ENCODE measurements at places on chromosomes 7 and 10.

DNA sequence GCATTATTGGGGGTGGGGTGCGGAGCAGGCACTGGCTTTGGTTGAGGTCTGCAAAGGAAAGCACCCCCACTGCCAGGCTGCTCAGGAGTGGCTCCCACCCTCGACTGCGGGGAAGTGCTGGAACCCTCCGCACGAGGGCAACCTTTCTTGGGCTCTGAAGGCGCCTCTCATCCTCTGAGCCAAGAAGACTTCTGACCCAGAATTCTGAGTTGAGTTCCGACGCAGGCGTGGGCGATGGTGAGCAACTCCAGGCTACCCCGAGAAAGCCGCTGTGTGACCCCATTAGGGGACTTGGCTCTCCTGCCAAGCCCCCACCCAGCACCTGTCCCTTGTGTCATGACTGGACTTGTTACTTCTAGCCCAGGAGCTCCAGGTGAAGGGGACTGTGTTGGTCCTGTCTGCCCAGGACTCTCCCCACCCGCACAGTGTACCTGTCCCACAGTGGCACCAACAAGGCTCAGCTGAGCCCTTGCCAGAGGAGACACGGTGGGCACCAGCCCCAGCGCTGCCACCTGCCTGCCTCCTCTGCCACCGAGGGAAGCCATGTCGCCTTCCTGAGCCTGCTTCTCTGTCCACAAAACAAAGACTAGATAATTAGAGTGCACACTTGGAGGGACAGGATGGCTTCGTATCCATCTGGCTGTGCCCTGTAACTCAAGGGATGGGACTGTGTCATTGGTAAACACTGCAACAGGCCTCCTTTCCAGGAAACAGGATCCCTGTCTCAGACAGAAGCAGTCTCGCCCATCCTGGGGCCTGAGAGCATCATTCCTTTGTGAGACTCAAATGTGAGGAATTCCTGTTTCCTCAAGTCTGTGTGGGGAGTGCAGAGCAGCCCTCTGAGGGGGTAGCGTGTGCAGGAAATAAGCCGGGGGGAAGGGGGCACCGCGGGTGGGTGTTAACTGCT lies 128.8 kb downstream of the LHPP start:
- no peak for DNase-seq

- DNase-seq = no peak
Measured at GRCh38 chr7:88014581-88014980, 80.5 kb downstream of the ADAM22 start.

GRCh38 chr10:110370006-110370405 lies 65.3 kb upstream of the SMNDC1 start:
- no peak for DNase-seq

- DNase-seq = no peak
Measured at GRCh38 chr10:92901819-92902251, 53.5 kb downstream of the EXOC6 start.

GRCh38 chr10:97328646-97329453 lies 5.7 kb downstream of the FRAT2 start:
- DNase-seq = no peak

- DNase-seq = no peak
Measured at GRCh38 chr10:81943583-81943982, 68.6 kb downstream of the NRG3 start.

DNA sequence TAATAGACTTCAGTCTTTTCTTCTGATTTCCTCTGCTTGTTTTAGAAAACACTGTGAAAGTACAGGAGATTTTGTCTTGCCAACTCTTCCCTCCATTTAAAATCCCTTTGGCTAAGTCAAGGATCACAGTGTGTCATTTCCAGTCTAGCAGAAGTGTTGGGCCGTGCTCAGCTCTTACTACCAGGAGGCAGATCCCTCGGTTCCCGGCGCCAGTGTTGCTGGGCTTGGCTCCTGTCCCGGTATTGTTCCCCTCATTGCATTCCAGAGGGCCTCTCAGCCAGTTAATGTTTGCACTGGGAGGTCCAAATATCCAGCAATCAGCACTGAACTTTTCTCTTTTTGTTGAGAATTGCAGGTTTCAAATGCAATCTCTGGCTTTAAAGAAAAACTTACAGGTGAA lies 612.1 kb upstream of the MGMT start:
- peak; percentile 40 for DNase-seq

DNA sequence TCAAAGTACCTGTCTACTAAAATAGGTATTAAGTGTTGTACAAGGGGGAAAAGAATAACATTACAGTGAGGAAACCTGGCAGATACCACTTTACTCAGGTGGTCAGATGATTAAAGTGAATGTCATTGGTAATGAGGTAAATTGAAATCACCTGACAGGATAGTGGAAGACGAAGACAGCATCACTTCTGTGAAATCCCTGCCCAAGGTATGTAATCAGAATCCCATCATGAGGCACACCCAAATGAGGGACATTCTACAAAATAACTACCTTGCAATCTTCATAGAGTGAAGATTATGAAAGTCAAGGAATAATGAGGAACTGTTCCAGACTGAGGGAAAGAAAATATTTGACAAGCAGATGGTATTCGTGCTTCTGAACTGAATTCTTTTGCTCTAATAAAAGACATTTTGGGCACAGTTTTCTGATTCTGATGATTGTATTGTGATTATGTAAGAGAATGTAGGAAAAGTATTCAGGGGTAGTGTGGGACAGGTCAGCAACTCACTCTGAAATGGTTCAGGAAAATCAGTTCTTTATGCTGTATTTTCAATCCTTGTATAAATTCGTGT lies 33.3 kb upstream of the ARMS2 start:
- no peak for DNase-seq

- no peak for DNase-seq
Measured at GRCh38 chr10:103709341-103709920, 145.9 kb downstream of the SH3PXD2A start.

DNA sequence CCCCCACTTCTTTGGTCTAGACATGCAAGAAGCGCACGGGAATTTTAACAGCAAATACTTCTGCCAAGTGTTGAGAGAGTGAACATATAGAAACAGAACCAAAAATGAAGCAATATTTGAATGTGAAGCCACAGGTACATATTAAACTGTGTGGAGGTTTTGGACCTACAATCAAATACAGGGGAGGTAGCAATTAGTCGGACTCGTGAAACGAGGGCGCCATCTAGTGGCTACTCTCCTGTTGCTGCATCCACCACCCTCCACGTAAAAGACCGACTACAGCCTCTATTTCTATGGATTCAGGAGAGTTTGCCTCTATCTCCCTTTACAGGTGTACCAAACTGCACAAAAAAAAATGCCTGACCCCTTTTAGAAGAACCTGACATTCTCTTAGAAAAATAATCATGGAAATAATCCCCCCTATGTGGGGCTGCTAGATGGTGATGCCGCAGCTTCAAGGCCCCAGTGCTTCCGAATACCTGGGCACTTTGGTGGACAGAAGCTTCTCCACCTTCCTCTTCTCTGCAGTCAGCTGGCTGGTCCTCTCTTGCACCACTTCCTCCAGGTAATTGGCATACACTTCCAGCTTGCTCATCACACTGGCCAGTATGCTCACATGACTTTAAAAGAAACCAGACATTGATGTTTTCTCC lies 31.7 kb downstream of the TECTB start:
- no peak for DNase-seq

GRCh38 chr7:130879191-130879590 lies 145.2 kb upstream of the KLF14 start:
- DNase-seq = no peak

DNA sequence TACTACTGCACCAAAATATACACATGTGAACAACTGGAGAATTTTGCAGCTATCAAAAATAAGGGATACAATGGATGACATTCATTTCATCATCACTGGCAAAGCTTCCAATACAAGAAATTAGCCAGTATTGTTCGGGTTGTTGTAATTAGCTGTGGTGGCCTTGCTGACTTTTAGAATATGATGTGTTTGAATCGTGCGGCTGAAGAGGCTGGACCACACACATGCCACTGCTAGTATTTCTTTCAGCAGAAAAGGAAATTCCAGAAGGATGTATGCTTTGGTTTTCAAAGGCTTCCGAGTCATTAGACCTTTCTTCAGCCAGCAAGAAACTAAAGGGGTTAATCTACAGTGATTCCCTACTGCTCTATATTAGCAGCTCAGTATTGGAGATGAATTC lies 16.6 kb downstream of the RPP38 start:
- no peak for DNase-seq

- DNase-seq = no peak
Measured at GRCh38 chr10:117360994-117361667, 14.1 kb downstream of the PDZD8 start.

- no peak for DNase-seq
Measured at GRCh38 chr7:113730309-113730955, 188.4 kb downstream of the PPP1R3A start.

DNA sequence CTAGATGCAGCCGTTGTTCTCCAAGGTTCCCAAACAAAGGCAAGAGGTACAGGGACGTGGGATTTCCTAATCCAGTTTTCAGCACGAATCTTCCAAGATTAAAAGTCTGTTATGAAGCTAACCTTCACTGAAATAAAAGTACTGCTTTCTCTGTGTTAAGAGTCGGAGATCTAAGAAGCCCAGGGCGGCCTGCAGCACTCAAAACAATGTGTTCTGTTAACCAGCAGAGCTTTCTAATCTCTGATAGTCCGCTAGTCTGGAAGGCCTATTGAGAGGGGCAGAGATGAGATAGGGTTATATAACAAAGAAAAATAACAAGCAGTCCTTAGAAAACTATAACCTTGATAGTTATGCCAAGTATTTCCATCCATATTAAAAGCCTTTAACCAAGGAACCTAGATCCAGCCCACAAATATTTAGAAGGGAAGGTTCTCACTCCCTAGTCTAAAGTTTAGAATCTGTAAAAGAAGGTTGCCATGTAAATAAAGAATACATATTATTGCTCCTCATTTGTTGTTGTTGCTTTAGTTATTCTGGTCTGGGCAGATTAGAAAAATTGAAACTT lies 106.3 kb upstream of the SVIL start:
- no peak for DNase-seq

GRCh38 chr7:131931370-131931769 lies 374.9 kb upstream of the PODXL start:
- no peak for DNase-seq

- no peak for DNase-seq
Measured at GRCh38 chr10:75003891-75004290, 107.6 kb upstream of the SAMD8 start.

GRCh38 chr10:560314-560992 lies 129.0 kb downstream of the DIP2C start:
- no peak for DNase-seq

GRCh38 chr10:72277340-72277995 lies 3.7 kb downstream of the DDIT4 start:
- DNase-seq = no peak

- peak; percentile 79 for DNase-seq
Measured at GRCh38 chr7:141975806-141976523, 2.4 kb upstream of the TAS2R38 start.

- no peak for DNase-seq
Measured at GRCh38 chr7:126973066-126973465, 279.7 kb downstream of the GRM8 start.
